Cardiac septum (tissue), 1 donor: ENCODE measurements at places on chromosomes 13 and 19. TPM values are rescaled to one million over a fixed set of nuclear protein-coding genes. Genes with fewer than 3 reads are reported as not detected.

- DNase-seq = no peak
Observed at GRCh38 chr13:33692531-33692930, 125.4 kb upstream of the RFC3 start.

GRCh38 chr13:24493356-24493755 lies 19.2 kb downstream of the PARP4 start:
- DNase-seq = no peak

GRCh38 chr19:33430674-33431277 lies 57.3 kb downstream of the CEBPG start:
- DNase-seq = no peak

- DNase-seq = peak; percentile 27
Observed at GRCh38 chr13:21016487-21016886, 44.9 kb downstream of the LATS2 start.

DNA sequence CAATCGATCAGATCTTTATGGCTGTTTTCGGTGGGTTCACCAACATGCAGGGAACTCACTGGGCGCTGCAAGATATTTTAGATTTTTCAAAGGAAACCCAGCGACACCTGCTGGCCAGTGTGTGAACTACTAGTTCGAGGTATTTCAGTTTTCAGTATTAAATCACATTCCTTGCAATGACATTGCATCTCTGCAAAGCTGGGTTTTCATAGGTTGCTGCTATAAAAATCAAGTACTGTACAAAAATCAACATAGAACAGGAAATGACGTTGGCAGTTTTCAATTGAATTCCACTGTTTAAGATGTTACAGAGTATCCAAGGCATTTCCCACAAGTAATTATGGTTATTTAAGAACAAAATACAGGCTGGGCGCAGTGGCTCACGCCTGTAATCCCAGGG lies 17.6 kb downstream of the LIG1 start:
- no peak for DNase-seq

GRCh38 chr19:38766276-38767047 lies 6.9 kb downstream of the LGALS7 start:
- no peak for DNase-seq

- no peak for DNase-seq
Observed at GRCh38 chr19:18878858-18879578, 16.9 kb downstream of the CERS1 start.

Gene SOHLH2
- total RNA-seq = 1.0 TPM

DNA sequence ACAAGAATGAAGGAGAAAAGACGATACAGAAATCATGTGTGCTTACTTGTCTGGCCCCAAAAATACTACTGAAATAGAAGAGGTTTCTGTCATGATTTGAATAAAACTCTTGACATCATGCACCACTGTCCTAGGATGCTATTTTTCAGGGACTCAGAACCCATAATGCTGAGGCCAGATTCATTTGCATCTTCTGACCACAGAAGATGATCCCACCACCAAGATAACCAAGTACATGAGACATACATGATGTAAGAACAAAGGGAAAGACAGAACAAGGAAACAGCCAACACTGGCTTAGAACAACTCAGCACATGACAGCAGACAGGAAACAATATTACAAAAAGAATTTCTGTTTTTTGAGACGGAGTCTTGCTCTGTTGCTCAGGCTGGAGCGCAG lies 2.5 kb downstream of the ZNF552 start:
- DNase-seq = no peak

Gene KLK14
- total RNA-seq = 0.32 TPM

DNA sequence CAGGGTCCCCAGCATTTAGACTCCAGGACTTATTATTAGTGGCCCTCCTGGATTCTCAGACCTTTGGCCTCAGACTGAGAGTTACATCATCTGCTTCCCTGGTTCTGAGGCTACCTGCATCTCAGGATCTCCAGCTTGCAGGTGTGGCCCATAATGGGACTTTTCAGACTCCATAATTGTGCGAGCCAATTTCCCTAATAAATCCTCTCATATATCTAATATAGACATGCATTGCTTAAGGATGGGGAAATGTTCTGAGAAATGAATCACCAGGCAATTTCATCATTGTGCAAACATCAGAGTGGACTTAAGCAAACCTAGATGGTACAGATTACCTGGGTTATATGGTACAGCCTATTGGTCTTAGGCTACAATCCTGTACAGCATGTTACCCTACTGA lies 116.5 kb upstream of the FBXL3 start:
- no peak for DNase-seq

- no peak for DNase-seq
Observed at GRCh38 chr19:4185413-4186086, 3.1 kb downstream of the ANKRD24 start.

Gene SMG9
- total RNA-seq = 17.2 TPM

- DNase-seq = no peak
Observed at GRCh38 chr19:28727480-28728159, 485.3 kb downstream of the UQCRFS1 start.

DNA sequence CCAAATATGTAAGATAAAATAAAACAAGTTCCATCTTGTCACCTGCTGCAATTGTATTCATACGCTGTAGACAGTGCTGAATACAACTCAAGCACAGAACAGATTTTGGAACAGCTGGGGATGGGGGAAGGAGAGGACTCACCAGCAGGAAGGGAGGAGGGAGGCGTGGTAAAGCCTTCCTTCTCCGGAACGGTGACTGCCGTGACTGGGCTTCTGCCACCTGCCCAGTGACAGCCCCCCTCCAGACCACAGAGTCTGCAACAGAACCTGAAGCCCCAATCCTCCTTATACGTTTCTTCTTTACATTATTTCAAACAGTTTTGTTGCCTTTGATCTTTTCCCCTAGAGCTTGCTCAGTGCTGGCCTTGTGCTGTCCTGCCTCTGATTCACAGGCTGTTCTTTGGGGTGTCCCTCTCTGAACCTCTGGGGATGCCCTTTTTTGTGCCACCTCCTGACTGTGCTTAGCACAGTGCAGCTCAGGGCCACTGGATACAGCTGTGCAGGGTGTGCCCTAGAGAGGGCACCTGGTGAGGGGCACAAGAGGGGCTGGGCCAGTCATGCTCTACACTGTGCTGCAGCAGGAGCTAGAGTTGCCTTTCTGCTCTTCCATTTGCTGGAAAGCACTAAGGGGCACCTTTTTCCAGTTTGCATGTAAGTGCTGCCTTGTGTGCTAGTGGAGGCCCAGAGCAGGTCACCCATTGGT lies 213.0 kb downstream of the ZIC5 start:
- no peak for DNase-seq

DNA sequence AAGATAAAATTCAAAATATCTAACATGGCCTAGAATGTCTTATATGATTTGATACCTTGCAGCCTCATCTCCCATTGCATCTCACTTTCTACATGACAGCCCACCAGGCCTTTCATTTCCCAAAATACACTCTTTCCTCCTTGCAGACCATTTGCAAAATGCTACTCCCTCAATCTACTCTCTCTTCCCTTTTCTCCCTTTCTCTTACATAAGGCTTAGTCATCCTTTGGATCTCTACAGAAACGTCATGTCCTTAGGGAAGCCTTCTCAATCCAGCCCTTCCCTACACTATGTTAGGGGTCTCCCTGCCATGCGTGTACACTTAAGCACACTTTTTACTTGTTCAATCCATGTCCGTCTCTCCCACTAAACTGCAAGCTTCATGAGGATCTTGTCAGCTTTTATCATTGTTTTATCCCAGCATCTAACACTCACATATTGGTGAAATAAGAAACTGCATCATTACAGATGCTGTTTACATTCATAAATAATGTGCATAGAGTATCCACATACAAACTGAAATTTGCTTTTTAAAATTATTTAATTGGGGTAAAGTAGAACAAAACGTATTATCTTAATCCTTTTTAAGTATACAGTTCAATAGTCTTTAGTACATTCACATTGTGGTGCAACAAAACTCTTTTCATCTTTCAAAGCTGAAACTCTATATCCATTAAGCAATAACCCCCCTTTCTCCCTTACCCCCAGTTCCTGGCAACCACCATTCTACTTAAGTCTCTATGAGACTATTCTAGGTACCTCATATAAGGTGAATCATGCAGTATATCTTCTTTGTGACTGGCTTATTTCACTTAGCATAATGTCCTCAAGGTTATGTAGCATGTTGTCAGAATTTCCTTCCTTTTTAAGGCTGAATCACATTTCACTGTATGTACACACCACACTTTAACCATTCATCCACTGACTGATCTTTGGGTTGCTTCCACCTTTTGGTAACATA lies 11.5 kb upstream of the WBP4 start:
- DNase-seq = no peak

Gene DACT3
- 23.8 TPM for total RNA-seq

DNA sequence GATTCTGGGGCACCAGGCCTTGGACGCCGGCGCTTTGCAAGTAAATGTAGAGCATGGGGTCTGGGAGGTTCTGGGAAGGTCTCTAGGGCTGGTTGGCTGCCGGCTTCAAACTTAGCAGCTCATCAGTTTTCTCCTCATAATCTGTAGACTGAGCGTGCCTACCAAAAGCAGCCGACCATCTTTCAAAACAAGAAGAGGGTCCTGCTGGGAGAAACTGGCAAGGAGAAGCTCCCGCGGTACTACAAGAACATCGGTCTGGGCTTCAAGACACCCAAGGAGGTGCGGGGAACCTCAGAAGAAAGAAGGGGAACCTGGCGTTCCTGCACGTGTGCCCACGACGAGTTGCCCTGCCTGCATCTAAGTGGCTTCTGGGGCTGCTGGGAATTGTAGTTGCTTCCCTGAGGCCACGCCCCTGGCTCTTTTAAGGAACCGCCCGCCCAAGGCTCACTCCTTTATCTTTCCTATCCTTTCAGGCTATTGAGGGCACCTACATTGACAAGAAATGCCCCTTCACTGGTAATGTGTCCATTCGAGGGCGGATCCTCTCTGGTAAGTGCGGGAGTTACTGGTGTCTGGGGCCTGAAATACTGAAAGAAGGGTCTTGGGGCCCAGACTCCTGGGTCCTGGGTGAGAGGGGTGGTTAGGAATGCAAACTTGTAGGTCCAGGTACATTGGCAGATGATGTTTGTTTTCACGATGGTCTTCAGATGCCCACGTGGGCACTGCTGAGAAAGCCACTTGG lies 984 bp downstream of the RPS11 start:
- DNase-seq = peak; percentile 84

DNA sequence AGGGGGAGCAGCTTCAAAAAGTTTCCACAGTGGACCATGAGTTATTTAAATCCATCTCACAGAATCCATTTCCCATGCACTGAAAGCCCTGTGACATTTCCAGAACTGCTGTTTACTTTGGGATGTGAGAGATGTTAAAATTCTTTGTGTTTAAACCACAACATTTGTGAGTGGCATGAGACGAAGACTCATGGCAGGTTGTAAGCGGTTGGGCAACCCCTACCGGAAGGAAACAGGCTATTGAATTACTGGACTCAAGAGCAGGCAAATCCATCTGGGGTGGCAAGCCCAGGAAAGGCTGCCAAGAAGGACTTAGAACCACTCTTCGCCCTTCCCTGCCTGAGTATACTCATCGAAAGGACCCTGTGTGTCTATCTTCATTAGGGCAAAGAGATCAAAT lies 22.3 kb upstream of the CLDN10 start:
- DNase-seq = no peak

- no peak for DNase-seq
Observed at GRCh38 chr19:49243129-49243528, 81.9 kb downstream of the SLC6A16 start.

DNA sequence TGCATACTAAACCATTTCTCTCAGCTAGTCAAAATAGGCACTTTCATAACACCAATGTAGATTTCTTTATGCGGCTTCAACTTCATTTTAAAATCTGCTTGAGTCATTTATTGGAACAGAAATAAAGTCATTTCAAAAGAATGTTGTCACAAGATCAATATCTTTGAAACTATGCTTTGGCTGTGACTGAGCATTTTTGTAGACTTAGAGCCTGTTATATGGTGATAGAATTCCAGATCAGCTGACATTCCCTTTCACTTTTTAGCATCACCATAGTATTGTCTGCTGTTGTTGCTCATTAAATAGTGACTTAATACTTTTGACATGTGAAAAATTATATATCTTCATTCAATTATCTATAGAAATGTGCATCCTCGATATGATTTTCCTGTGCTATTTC lies 279.2 kb upstream of the PRR20A start:
- no peak for DNase-seq

DNA sequence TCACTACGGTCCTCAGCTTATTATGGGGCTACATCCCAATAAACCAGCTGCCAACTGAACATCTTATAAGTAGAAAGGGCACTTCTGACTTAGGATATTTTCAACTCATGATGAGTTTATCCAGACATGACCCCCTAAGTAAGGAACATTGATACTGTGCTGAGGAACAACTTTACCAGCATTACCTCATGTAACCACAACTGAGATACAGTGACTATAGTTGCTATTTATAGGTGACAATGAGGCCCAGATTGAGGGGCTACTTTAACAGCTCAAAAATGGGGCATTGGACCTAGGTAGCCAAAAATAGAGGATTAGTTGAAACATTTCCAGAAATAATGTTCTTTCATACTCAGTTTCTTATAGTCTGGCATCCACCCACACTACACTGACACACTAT lies 26.8 kb downstream of the SKA3 start:
- DNase-seq = no peak

Gene CYP2A6
- total RNA-seq = not detected

DNA sequence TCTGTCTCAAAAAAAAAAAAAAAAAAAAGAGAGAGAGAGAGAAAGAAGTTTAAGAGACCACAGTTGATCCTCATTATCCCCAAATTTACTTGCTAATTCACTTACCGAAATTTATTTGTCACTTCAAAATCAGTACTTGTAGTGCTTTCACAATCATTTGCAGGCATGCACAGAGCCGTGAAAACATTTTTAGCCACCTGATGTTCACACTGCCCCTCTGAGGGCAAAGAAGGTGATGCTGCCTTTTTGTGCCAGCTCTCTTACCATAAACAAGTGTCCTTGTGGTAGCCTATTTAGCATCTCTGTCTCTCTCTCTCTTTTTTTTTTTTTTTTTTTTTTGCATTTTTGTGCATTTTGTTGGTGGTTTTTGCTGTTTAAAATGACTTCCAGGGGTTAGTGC lies 24.1 kb upstream of the CASP14 start:
- DNase-seq = no peak

Gene PSG3
- not detected for total RNA-seq

DNA sequence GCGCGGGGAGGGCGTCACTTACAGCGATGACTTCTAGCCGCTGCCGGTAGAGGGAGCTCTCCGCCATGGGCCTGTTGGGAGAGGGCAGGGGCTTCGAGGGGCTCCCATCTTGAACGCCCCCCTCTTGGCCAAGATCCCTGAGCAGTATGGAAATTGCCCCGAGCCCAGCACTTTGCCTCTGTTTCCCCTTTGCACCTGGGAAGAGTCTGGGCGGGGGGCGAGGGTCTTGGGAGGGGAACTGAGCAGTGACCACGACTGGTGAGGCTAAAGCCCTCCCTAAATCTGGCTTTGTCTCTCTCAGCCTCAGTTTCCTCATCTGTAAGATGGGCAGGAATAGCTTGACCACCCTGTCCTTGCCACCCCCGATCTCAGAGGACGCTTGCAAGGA lies 2.8 kb downstream of the PALM3 start:
- no peak for DNase-seq
